ENCODE measurements at places on chromosomes 7 and 10.
A peak's percentile ranks its signal among the peaks of the same experiment; 100 is the strongest.

GRCh38 chr10:60570272-60570865 is 180.7 kb upstream of the ANK3 start:
- H3K27me3 ChIP-seq = no peaks in the 10 kb centered on the region
- no peaks in the 10 kb centered on the region for H3K4me1 ChIP-seq
- H3K36me3 ChIP-seq = no peaks in the 10 kb centered on the region

DNA sequence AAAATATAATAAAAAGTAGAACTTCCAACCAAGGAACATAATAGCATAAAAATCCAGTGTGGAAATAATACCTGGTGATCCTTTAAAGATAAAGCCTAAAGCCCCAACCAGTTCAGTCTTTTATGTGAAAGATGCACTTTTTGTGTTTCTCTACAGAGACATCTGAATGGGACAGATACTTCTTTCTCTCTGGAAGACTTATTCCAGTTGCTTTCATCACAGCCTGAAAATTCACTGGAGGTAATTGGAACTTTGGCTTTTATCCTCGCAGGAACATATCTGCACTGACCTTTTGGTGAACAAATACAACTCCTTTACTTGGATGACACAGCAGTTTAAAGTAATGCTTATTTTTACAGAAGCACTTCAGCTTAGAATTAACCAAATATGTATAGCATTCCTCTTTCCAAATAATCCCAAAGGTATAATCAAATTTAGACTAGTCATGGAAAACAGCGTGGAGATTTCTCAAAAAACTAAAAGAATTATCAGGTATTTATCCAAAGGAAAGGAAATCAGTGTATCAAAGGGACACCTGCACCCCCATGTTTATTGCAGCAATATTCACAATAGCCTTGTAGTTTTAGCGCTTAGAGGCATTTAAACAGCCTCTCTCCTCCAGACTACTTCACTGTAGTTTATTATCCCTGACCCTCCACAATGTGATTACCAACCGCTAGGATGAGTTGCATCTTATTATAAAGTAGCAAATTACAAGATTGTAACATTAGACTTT is 16.8 kb downstream of the HNRNPA2B1 start:
- peaks cover 5% of the 10 kb centered on the region for H3K36me3 ChIP-seq
- no peaks in the 10 kb centered on the region for H3K27me3 ChIP-seq
- no peak overlapping the region for H3K27ac ChIP-seq
- no peak for DNase-seq

DNA sequence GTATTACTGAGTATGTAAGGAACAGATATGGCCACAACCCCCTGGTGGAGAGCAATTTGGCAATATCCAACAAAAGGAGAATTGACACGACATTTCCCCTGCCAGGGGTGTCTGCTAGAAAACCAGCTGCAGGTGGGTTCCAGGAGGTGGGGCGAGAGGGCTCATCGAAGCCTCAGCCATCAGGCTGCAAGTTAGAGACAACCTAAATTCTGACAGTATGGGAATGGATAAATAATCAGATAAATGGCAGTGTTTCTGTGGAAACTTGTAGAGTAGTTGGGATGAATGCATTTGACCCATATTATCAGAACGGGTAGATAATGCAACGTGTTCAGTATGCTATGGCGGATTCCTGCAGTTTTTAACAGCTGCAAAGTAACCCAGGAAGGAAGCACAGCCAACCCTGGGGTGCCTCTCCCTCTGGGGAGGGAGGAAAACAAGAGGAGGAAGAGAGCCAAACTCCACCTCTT is 3.5 kb downstream of the TMEM273 start:
- H3K4me3 ChIP-seq = no peak overlapping the region
- DNase-seq = peak; percentile 39
- no peaks in the 10 kb centered on the region for H3K36me3 ChIP-seq
- no peak overlapping the region for H3K27ac ChIP-seq
- no peaks in the 10 kb centered on the region for H3K4me1 ChIP-seq
- H3K27me3 ChIP-seq = no peaks in the 10 kb centered on the region

DNA sequence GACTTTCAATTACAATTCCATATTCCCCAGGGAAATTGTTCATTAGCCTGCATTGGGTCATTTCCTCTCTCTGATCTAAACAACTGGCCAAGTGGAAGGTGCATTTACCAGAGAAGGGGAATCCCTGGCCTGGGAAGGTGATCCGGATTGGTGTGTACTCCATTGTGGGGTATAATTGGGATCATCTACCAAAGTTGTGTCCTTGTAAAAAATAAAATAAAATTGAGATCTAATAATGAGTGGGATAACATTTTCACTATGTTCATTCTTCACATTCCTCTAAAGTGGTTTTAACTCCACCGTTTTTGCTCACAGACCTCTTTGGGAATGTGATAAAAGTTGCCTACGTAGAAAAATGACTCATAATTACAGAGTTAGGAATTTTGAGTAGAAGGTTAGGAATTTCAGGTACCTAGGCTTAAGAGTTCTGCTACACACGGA is 22.8 kb downstream of the ARL5B start:
- H3K27me3 ChIP-seq = no peaks in the 10 kb centered on the region
- no peak overlapping the region for H3K27ac ChIP-seq
- DNase-seq = no peak
- no peaks in the 10 kb centered on the region for H3K4me1 ChIP-seq

- H3K27me3 ChIP-seq = no peaks in the 10 kb centered on the region
- H3K4me1 ChIP-seq = no peaks in the 10 kb centered on the region
- no peak overlapping the region for H3K27ac ChIP-seq
- H3K4me3 ChIP-seq = no peak overlapping the region
- H3K36me3 ChIP-seq = no peaks in the 10 kb centered on the region
Measured at GRCh38 chr10:88318803-88319202, 264.3 kb downstream of the RNLS start.

DNA sequence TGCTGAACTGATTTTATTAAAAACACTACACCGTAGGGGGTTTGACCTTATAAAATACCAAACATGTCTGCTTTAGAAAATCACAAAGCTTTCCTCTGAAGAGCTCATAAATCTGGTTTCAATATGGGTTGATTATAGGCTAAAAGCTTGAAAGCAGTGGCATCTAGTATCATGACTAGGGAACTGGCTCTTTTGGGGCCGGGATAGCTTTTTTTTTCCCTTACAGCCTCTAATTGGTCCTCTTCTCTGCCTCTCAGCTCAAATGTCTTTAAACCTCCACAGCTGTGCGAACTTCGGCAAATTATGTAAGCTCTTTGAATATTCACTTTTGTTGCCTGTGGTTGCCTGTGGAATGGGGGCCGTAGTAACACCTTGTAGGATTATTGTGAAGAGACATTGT is 8.4 kb downstream of the BAMBI start:
- peaks cover 29% of the 10 kb centered on the region for H3K4me1 ChIP-seq
- H3K36me3 ChIP-seq = peaks cover 19% of the 10 kb centered on the region
- no peak overlapping the region for H3K4me3 ChIP-seq
- no peak for DNase-seq
- no peaks in the 10 kb centered on the region for H3K27me3 ChIP-seq

DNA sequence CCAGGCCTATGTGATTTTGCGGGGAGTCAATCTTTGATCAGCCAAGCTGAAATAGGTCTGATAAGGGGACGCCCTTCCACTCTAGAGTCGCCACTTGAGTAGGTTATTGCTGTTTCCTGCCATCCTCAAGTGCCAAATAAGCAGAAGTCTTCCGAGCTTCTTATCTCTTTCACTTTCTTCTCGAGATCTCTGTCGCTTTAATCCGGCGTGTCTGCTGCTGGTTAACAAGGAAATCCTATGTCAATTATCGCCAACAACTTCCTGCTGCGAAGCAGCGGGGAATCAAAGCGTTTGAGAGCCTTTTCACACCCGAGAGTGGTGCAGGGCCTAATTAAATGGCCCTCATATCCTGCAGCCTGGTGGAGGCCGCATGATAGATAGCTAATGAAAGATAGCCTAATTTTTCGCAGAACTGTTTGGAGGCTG is 215.9 kb downstream of the RAB11FIP2 start:
- H3K4me3 ChIP-seq = no peak overlapping the region
- no peaks in the 10 kb centered on the region for H3K27me3 ChIP-seq
- no peak for DNase-seq
- no peak overlapping the region for H3K27ac ChIP-seq
- no peaks in the 10 kb centered on the region for H3K36me3 ChIP-seq
- peaks cover 10% of the 10 kb centered on the region for H3K4me1 ChIP-seq

- no peaks in the 10 kb centered on the region for H3K4me1 ChIP-seq
- DNase-seq = no peak
- H3K27ac ChIP-seq = no peak overlapping the region
- no peaks in the 10 kb centered on the region for H3K36me3 ChIP-seq
- no peaks in the 10 kb centered on the region for H3K27me3 ChIP-seq
- H3K4me3 ChIP-seq = no peak overlapping the region
Measured at GRCh38 chr7:31432836-31433340, 81.0 kb upstream of the ITPRID1 start.

DNA sequence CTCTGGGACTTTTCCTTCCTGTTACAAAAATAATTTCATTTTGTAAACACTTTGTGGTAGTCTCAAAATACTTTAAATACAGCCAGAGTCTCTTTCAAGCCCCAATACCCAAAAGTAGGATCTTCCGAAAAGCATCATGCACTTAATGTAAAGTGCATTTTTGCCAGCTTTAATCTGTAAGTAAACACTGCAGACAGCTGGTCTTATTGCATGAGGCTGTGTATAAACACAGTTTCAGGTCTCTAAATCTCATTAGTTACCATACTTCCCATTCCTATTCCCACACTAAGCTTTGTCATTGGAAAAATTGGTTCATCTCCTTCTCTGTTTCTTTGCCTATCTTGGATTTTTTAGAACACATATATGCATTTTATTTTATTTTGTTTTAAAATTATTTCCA is 87.6 kb upstream of the GNAI1 start:
- H3K4me3 ChIP-seq = no peak overlapping the region
- DNase-seq = no peak
- no peak overlapping the region for H3K27ac ChIP-seq
- no peaks in the 10 kb centered on the region for H3K4me1 ChIP-seq
- H3K27me3 ChIP-seq = no peaks in the 10 kb centered on the region
- no peaks in the 10 kb centered on the region for H3K36me3 ChIP-seq

GRCh38 chr7:103887050-103887449 is 102.4 kb downstream of the RELN start:
- no peak overlapping the region for H3K4me3 ChIP-seq
- H3K27ac ChIP-seq = no peak overlapping the region
- no peak for DNase-seq
- no peaks in the 10 kb centered on the region for H3K4me1 ChIP-seq

DNA sequence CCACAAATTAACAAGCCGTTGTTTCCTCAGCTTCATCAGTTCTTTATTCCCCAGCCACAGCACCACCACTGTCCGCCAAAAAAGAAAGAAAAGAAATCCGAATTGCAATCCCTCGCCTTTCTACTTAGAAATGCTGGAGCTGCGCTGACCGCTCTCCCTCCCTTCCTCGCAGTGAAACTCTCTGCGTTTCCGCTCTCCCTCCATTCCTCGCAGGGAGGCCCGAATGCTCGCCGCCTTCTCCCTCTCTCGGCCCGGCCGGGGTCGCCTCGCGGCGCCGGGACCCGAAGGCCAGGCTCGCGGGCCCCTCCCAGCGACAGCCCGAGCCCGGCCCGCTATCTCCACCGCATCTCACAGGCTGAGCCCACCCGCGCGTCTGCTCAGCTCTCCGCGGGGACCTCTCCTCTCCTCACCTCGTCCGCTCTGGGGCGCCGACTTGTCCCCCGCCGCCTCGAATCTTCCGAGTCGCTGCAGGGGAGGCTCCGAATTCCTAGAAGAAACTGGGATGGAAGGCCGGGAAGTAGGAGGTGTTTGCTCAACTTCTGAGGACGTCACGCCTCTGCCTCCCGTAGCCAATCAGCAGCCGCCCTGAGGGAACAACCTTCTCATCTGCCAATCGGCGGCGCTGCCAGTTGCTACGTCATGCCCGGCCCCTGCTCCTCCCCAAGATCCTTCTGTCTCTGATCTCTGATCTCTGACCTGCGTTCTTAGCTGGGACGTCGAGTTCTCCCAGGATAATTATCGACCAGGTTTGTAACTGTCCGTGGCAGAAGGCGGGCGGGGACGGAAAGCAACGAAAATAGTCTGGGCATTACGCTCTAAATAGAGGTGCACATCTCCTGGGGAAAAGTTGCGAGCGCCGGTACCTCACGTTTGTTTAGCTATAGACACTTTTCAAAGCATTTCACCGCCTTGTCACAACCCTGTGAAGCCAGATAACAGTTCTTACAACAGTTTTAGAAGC is at the start of gene AASS:
Gene AASS, minus strand, starts transcription at position 499 of the 961 bp plus-strand sequence. CDS start 10,523 bp downstream, outside the sequence.
- H3K27ac ChIP-seq = peak within 1 kb of the TSS; percentile 85
- no peaks in the 10 kb centered on the region for H3K27me3 ChIP-seq
- H3K4me1 ChIP-seq = peaks cover 8% of the 10 kb centered on the region
- DNase-seq = peak; percentile 93
- H3K4me3 ChIP-seq = peak within 1 kb of the TSS; percentile 92
